ENCODE measurements at places on chromosomes 3 and 15. TPM values are rescaled to one million over a fixed set of nuclear protein-coding genes. Genes with fewer than 3 reads are reported as not detected.

Gene PRSS50
- 1.1 TPM for total RNA-seq

- no peaks in the 10 kb centered on the region for H3K36me3 ChIP-seq
- H3K27ac ChIP-seq, result no peak overlapping the region
- H3K4me1 ChIP-seq, result no peaks in the 10 kb centered on the region
Observed at GRCh38 chr3:115968871-115969270, 345.6 kb downstream of the GAP43 start.

DNA sequence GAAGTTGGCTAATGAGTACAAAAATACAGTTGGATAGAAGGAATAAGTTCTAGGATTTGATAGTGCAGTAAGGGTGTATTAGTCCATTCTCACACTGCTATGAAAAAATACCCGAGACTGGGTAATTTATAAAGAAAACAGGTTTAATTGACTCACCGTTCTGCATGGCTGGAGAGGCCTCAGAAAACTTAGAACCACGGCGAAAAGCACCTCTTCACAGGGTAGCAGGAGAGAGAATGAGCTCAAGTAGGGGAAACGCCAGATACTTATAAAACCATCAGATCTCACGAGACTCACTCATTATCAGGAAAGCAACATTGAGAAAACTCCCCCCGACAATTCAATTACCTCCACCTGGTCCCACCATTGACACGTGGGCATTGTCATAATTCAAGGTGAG lies 483.3 kb downstream of the TUSC7 start:
- no peak overlapping the region for H3K4me3 ChIP-seq
- H3K4me1 ChIP-seq, result no peaks in the 10 kb centered on the region
- H3K36me3 ChIP-seq, result no peaks in the 10 kb centered on the region

- H3K4me3 ChIP-seq, result no peak overlapping the region
- no peaks in the 10 kb centered on the region for H3K27me3 ChIP-seq
Observed at GRCh38 chr15:66651913-66652642, 50.0 kb upstream of the SMAD6 start.

GRCh38 chr3:22933051-22933840 lies 269.9 kb upstream of the UBE2E2 start:
- H3K4me3 ChIP-seq, result no peak overlapping the region
- no peaks in the 10 kb centered on the region for H3K27me3 ChIP-seq
- H3K36me3 ChIP-seq, result no peaks in the 10 kb centered on the region
- peaks cover 6% of the 10 kb centered on the region for H3K4me1 ChIP-seq

DNA sequence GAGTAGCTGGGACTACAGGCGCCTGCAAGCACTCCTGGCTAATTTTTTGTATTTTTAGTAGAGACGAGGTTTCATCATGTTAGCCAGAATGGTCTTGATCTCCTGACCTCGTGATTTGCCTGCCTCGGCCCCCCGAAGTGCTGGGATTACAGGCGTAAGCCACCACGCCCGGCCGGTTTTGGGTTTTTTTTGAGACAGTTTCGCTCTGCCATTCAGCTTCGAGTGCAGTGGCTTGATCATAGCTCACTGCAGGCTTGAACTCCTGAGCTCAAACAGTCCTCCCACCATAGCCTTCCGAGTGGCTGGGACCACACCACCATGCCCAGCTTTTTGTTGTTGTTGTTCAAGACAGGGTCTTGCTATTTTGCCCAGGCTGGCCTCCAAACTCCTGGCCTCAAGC lies 16.0 kb upstream of the SCAP start:
- no peak overlapping the region for H3K4me3 ChIP-seq
- H3K4me1 ChIP-seq, result no peaks in the 10 kb centered on the region
- no peak for DNase-seq
- no peaks in the 10 kb centered on the region for H3K36me3 ChIP-seq
- H3K27ac ChIP-seq, result no peak overlapping the region

Gene GAP43
- 0.60 TPM for total RNA-seq
